ACHN (cell line): ENCODE measurements at places on chromosomes 13 and 19.

GRCh38 chr13:75879656-75880055, 243.5 kb downstream of the LMO7 start:
- no peak for DNase-seq

DNA sequence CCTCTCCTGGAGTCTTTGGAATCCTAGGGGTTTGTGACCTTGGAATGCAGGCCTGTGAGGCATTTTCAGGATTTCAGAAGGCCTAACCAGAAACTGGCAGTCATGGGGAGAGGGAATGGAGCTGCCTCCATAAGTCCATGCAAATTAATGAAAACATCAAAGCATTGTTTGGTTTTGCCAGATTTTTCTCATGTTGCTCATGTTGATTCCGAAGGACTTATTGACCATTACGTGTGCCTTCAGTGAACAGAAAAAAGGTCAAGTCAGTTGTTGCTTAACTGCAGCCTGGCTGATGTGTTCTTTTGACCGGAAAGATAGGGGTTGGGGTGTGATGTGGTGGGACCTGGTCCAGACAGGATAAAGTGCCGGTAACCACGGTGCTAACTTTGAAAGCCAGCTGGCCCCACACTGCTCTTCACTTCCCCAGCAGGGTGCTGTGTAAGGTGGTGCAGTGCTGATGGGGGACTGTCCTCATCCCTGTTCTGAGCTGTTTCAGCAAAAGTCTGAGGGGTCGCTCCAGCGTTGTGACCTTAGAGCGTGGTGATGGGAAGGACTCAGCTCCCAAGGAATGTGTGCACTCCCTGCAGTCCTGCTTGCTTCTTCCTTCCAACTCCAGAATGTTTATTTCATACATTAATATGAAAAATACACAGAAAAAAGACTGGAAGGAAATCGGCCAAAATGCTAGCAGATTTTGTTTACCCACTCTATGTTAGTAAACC, 3.5 kb downstream of the RNF113B start:
- DNase-seq = peak; percentile 86

DNA sequence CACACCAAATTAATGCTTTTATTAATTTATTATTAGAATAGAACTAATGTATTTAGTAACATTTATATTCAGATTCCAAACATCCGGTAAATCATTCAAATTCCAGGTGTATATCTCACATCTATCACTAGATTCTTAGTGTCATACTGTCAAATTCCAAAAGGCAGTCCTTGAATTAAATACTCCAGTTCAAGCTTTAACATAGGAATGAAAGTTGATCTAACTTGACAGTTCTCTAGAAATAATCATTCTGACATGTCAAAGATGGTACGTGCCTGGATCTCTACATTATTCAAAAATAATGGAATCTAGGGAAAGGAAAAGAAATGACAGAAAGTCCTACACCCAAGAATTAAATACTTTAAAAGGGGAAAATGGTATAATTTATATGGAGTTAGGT, 1161.5 kb downstream of the PCDH9 start:
- DNase-seq = no peak

- DNase-seq = no peak
Observed at GRCh38 chr13:37302686-37303085, 197.2 kb upstream of the CSNK1A1L start.

DNA sequence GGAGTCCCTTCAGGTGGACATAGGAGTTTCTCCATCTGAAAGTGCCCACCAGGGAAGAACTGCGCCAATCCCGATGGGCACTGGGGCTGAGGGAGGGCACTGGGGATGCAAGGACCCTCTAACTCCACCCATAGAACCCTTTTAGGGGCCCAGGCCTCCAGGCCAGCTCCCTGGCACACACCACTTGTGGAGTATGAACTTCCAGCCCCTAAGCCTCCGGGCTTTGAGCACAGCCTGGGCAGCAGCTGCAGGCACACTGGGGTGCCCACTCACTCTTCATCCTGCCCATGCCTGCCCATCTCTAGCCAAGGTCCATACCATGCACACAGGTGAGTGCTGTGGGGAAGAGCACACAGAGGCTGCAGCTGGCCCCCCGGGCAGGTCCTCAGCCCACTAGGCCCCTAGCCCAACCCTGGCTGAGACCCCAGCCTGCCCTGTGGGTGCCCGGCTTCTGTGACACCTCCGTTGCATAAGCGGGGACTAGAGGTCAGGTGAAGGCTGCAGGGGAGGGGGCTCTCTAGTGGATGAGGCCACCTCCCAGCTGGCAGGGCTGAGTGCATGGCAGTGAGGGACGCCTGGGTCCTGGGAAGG, 14.6 kb upstream of the SLC7A10 start:
- no peak for DNase-seq

DNA sequence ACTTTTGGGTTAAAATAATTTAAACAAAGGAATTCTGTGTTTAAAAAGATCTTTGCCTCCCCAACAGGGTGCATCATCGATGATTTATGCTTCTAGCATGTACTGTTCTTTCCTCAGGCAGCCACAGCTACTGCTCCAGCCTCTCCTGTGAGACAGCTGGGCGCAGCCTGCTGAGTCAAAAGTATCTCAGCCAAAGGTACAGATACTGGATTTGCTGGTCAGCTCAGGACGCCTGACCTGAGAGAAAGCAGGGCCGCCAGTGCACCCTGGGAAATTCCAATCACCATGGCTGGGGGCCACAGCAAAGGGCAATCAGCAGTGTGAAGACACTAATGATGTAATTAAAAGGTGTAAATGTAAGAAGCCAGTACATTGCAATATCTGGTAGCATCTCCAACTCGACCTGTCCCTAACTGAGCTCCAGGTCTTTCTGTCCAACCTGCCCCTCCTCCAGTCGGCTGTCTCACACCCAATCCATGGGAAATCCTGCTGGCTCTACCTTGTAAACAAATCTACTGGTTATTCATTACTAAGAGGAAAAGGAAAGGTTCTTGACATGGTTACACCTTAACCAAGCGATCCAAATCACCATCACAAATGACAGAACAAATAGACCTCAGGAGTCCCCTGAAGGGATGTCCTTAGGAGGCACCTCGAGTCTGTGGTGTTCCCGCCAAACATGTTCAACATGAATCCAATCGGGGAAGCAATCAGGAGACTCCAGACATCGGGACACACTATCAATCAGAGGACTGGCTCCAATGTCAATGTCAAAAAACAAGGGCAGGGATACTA, 7.3 kb downstream of the OPA3 start:
- peak; percentile 76 for DNase-seq

GRCh38 chr19:14390548-14390947, 9.3 kb downstream of the ADGRE5 start:
- DNase-seq = no peak

DNA sequence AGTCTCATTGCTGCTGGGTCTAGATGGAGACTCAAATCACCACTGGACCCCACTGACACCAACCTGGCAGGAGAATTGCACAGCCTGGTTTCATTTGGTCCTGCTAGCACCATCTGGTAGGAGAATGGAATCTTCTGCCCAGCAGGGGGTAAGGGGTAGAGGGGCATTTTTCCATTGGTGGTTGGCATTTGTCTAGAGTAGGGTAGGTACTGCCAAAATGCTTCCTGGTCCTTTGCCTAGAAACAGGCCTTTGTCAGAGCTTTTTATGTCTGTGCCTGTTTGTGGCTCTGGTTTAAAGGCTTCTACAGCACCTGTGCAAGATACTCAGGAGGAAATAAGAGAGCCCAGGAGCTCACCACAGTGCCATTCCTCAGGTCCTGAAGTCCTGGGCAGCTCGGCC, 121.3 kb downstream of the KCTD12 start:
- DNase-seq = no peak

GRCh38 chr19:35288906-35289305, 3.1 kb upstream of the MAG start:
- no peak for DNase-seq

DNA sequence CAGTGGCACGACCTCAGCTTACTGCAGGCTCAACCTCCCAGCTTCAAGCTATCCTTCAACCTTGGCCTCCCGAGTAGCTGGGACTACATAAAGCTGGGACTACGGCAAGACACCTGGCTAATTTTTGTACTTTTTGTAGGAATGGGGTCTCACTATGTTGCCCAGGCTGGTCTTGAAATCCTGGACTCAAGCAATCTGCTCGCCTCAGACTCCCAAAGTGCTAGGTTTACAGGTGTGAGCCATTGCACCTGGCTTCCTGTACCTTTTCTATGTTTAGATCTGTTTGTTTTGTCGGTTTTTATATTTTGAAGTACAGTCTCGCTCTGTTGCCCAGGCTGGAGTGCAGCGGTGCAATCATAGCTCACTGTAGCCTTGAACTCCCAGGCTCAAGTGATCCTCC, 17.5 kb upstream of the TICAM1 start:
- no peak for DNase-seq

DNA sequence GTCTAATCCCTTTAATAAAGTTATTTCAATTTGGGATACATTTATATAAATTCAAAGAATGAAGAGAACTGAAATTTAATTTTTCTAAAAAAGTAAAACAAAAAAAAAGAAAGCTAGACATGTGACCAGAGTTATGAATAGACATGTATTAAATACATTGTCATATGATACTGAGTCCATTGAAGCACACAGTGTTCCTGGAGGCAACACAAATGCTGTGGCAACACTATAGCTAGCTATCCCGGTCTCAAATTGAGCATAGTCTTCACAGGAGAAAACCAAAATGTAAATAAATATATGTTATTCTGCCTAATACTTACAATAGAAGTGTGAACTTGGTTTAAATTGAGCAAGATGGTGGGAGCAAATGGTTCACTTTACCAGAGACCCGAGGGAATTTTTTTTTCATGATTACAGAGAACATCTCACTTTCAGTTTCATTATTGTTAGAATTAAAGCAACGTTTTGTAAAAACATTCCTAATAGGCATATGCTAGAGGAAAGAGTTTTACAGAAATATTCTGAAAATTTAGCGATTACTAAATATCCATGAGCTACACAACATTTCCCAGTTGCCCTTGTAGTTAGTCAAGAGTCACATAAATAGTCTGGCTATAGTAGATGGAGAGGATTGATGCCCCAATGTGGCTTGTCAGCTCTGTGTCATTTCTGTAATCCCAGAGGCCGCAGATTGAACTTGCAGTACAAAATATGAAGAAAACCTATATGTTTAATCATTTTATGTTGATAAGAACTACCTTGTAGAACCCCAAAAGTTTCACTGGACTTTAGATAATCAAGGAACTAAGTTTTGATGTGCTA, 775.7 kb upstream of the SPRY2 start:
- peak; percentile 17 for DNase-seq

DNA sequence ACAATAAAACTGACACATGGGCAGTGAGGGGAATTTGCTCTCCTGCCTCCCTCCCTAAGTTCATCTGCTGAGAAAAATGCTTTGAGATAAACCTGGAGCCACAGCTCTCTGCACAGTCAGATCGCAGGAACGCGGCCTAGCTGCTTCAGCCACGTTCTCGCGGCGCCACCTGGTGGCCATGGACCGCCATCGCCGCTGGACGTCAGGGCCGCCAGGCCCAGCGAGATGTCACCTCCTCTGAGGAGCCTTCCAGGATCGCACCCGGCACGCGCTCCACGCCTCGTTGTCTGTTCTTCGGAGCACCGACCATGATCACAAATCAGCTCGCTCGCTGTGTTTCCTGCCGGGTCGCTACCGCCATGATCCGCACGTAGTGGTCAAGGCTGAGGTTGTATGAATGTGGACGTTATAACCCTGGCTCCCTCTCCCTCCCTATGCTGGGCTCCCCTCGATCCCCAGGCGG, 20.6 kb upstream of the USP29 start:
- DNase-seq = no peak

- DNase-seq = no peak
Observed at GRCh38 chr19:51462276-51462675, 4.0 kb upstream of the SIGLEC8 start.

- no peak for DNase-seq
Observed at GRCh38 chr13:21071015-21071414, 9.6 kb upstream of the LATS2 start.

DNA sequence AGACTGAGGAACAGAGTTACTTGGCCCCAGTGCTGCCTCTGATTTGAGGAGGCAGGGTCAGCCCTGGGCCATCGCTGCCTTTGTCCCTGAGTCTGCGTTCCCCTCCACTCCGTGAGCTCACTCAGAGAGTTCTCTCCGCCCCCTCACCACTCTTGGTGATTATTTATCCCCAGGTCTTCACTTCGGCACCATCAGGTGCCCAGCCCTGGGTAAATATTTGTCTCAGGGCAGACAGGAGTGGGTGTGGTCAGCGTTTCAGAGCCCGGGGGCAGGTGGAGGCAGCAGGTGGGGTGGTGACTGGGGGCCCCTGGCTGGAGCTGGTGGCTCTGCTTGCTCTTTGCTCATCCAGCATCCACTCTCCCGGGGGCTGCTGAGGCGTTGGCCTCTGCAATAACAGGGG, 20.6 kb downstream of the PPP1R37 start:
- no peak for DNase-seq

- no peak for DNase-seq
Observed at GRCh38 chr13:111326621-111326965, 6.2 kb downstream of the TEX29 start.

GRCh38 chr13:53241891-53242348, 213.3 kb downstream of the OLFM4 start:
- no peak for DNase-seq

GRCh38 chr13:110780422-110780821, 66.9 kb downstream of the ING1 start:
- DNase-seq = no peak

DNA sequence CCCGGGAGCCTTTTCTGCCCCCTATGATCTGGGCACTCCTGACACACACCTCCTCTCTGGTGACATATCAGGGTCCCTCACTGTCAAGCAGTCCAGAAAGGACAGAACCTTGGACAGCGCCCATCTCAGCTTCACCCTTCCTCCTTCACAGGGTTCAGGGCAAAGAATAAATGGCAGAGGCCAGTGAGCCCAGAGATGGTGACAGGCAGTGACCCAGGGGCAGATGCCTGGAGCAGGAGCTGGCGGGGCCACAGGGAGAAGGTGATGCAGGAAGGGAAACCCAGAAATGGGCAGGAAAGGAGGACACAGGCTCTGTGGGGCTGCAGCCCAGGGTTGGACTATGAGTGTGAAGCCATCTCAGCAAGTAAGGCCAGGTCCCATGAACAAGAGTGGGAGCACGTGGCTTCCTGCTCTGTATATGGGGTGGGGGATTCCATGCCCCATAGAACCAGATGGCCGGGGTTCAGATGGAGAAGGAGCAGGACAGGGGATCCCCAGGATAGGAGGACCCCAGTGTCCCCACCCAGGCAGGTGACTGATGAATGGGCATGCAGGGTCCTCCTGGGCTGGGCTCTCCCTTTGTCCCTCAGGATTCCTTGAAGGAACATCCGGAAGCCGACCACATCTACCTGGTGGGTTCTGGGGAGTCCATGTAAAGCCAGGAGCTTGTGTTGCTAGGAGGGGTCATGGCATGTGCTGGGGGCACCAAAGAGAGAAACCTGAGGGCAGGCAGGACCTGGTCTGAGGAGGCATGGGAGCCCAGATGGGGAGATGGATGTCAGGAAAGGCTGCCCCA, 8.5 kb upstream of the CEACAM7 start:
- DNase-seq = peak; percentile 21

DNA sequence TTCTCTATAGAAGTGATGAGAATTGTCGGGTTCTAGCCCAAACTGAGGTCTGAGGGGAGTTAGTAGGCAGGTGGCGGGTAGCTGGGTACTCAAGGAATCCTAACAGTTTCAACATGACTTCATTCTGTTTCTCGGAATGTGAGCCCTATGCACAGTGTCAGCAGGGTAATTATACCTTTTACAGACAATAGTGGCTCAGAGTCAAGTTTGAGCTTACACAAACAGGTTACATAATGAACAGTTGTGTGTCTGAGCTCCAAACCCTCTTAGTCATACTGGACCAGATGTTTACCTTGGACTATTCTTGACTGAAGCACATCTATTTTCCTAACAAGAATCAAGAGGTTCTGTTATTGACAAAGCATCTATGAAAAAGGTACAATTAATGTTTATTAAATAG, 1066.7 kb upstream of the PCDH20 start:
- DNase-seq = no peak

GRCh38 chr19:2627319-2627829, 75.1 kb downstream of the GNG7 start:
- peak; percentile 98 for DNase-seq

- DNase-seq = no peak
Observed at GRCh38 chr19:40872209-40872608, 9.8 kb downstream of the CYP2A7 start.
